ENCODE measurements at places on chromosomes 7 and 10.
A peak's percentile ranks its signal among the peaks of the same experiment; 100 is the strongest.

DNA sequence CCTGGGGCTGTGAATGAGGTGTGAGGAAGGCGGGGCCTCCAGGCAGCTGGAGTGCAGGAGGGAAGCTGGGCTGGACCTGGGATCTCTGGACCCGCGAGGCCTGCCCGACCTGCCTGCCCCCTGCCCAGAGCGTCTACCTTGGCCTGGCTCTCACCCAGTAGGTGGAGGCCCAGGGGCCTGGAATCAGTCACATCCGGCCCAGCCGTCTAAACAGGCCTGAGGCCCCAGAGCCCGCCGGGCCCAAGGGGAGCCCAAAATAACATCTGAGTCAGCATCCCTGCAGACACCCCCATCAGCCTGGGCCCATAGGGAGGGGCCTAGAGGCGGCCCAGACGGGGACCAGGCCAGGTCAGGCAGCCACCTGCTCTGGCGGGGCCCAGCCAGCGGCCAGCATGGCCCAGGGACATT, 15.1 kb upstream of the ELN start:
- peak; percentile 86 for DNase-seq

GRCh38 chr7:32215697-32216096, 145.5 kb upstream of the PDE1C start:
- DNase-seq: no peak

DNA sequence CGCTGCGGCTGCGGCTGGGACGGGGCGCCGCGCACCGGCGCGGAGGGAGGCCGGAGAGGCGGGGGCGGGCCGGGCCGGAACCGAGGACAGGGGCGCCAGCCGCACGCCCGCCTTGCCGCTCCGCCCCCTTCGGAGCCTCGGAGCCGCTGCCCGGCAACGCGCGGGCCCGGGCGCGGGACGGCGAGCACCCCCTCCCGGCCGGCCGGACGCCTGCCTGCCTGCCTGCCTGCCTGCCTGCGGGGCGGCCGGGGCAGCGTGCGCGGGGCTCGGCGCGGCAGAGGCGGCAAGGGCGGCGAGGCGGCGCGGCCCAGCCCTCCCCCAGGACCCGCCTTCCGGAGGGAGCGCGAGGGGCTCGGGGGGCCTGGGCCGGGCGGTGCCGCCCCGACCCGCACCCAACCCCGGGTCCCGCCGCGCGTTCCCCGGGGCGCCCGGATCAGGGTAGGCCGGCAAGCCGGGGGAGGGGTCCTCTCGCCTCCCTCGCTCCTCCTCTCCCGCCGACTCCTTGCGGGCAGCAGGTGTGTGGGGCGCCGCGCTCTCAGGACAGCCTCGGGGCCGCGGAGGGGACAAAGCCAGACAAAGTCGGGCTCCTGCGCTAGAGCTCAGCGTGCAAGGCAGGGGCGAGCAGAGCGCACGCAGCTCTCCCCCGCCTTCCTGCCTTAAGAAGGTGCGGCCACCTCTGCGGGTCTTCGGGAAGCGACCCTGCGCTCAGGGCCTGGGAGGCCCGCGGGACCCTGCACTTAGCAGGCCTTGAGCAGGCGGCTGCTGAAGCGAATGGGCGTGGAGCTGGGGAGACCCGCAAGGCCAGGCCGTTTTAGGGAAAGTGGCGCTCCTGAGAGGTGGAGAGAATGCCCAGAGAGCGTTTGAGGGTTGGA, at the start of gene KIAA1549:
KIAA1549 (minus strand) TSS at position 58 of the 872 bp plus-strand sequence. CDS start 120 bp downstream, outside the sequence.
- peak; percentile 87 for DNase-seq

GRCh38 chr7:22386206-22386858, 29.4 kb upstream of the RAPGEF5 start:
- no peak for DNase-seq

GRCh38 chr10:20970708-20971107, 73.6 kb upstream of the NEBL start:
- DNase-seq: no peak

- no peak for DNase-seq
These were observed 28.3 kb downstream of the NCAPG2 start for GRCh38 chr7:158676171-158676840.

DNA sequence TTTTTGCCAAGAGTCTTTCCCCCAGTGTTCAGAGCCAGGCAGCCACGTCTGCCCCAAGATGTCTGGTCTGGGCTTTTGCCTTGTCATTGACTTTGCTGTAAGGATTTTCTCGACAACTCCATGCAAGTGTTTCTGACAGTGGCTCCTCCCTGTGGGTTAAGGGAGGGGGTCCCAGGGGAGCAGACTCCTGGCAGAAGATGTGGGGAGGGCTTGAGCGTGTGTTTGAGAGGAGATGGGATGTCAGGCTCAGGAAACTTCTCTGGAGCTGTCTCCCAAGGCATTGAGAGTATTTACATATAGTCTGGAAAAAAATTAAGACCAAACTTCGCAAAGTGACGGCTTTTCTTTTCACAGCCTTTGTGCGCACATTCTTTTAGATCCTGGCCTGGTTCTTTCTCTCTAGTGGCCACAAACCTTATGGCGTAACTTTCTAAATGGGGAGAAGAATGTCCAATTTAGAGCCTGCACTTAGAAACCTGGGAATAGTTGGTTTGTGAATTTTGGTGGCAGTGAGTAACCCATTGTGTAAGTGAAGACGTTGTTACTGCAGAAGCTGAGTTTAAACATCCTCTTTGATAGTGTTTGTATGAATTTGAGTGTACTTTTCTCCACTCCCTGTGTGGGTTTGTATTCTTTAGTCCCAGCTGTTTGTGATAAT, 201.5 kb downstream of the LRMDA start:
- no peak for DNase-seq

DNA sequence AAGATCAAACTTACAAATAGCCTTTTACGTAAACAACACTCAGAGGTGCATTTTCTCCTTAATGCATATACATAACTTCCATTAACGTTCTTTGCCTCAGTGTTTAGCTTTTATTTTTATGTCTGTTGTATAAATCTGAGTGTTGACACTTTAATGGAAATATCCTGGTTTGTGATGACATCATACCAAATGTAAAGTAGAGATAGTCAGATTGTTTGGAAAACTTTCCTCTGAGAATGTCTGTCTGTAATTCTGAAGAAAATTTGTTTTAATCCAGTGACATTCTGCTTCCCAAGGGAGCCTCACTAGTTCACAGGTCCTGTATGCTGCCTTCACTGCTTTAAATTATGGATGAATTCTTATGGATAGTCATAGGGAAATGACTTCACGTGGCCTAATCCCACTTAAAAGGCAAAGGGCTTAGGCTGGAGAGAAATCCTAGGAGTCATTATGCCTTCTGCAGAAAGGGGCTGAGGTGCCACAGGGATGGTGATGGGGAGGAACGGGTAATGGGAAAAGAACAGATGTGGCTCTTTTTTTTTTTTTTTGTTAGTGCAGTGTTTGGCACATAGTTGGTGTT, 93.2 kb downstream of the DNAJB9 start:
- DNase-seq: no peak

DNA sequence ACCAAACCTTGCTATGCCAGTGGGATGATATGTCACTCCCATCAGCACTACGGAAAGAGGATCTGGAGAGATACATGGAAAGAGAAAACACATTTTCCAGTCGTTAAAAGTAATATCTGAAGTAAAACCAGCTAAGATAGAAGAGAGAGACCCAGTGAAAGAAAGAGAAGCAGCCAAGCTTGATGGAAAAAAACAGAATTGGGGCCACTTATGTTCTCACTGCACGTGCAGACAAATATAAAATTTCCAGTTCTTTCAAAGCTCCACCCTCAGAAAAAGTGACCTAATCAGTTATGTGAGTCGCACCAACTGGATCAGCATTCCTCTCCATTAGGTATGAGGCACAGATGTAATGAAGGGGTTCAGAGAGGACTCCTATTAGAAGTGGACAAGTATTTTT, 266.1 kb downstream of the MTERF1 start:
- DNase-seq: no peak

GRCh38 chr10:283916-284356, 148.7 kb downstream of the ZMYND11 start:
- DNase-seq: no peak

GRCh38 chr10:47104786-47105385, 193.7 kb downstream of the PTPN20 start:
- DNase-seq: no peak

- no peak for DNase-seq
These were observed 81.9 kb upstream of the DUSP5 start for GRCh38 chr10:110415809-110416208.

DNA sequence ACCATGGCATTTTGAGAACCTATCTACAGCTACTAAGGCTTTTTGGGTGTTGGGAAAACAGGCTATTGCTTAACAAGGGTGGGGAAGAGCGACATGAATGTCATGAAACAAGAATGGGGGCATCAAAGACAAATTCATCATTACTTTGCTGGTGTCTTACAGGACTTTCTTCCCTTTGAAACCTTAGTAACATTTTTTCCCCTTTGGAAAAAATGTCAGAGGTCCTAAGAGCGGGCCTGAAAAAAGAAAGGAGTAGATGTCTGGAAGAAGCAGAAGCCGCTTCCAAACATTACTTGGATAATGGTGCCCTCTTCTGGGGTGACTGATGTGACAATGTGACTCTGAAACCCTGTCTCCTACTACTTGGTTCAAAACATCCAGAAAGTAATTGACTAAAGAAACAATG, 3.8 kb upstream of the DDX50 start:
- DNase-seq: peak; percentile 66

- DNase-seq: no peak
These were observed at the start of gene GNAT3 for GRCh38 chr7:80511964-80512363. GNAT3 (minus strand) TSS chr7:80512064; CDS start chr7:80511926, 138 bp downstream.
